Fibroblast of the aortic adventitia (primary cell): ENCODE measurements at places on chromosomes 13 and 19. TPM values are rescaled to one million over a fixed set of nuclear protein-coding genes. Genes with fewer than 3 reads are reported as not detected.

- no peak for DNase-seq
Observed at GRCh38 chr19:53947624-53948023, 15.1 kb upstream of the CACNG8 start.

- no peak for DNase-seq
Observed at GRCh38 chr19:16316506-16316882, 8.1 kb upstream of the KLF2 start.

DNA sequence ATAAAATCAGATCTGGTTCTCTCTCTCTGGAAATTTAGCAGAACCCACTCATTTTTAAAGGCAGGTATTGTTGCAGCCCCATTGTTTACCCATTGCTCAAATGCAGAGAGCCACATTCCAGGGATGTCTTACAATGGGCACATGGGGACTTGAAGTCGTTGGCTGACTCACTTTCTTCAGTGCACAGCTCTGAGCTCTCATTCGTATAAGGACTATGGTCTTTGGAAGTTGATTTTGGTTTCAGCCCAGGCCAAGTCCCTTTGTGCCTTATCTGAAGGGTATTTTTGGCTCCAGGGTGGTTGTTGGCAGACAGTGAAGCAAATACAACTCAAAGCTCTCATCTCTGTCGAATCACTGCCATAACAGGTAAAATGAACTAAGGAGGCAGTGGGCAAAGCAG is 47.3 kb upstream of the CLDN10 start:
- DNase-seq = peak; percentile 43

GRCh38 chr13:39397226-39397895 is 205.6 kb downstream of the LHFPL6 start:
- no peak for DNase-seq

Gene ERICH4
- total RNA-seq = not detected in 2 replicates

DNA sequence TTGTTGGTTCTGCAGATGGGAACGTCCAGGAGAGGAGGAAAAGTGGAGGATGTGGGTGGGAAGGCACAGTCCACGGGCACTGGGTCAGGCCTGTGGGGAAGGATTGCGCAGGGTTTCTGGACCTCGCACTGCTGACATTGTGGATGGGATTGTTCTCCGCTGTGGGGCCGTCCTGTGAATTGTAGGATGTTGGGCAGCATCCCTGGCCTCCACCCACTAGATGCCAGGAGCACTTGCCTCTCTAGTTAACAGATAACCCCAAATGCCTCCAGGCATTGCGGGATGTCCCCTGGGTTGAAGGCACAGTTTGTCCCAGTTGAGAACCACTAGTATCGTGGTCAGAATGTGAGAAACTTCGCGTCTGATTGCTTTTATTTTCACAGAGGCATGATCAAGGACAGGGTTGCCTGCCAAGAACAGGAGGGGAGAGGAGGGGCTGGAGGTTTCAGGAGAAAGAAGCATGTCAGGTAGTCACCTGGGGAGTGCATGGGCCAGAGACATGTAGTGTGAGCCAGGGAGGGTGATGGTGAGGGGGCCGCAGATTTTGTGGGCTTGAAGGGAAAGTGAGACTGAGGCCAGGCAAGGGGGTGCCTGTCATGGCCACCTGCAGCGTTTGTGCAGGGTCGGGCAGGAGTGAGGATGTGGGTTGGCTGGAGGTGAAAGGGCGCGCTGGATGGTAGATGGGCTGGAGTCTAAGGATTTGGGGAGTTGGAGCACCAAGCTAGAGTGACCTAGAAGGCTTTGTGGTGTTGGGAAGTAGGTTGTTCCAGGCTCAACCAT is 3.2 kb downstream of the ZNF628 start:
- DNase-seq = no peak

Gene EXOSC5
- 12.1 and 14.6 TPM in 2 replicates for total RNA-seq

Gene ZNF470
- 6.4 and 8.7 TPM in 2 replicates for total RNA-seq

DNA sequence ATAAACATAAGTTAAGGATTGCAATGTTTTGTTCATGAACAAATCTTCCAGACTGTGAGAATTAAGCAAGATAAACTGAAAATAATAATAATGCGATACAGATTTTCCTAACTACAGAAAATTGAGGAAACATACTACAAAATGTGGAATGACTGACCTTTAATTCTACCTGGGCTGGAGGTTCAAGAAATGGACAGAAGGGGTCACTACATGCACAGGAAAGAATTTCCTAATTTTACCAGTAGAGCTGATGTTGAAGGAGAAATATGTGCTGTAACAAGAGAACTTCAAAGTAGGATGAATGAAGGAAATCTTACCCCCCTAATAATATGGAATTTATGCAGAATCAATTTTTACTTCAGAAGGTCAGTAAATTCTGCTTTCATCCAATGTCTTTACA is 62.3 kb downstream of the ZNF627 start:
- peak; percentile 19 for DNase-seq
